ENCODE measurements at places on chromosomes 3 and 15.

DNA sequence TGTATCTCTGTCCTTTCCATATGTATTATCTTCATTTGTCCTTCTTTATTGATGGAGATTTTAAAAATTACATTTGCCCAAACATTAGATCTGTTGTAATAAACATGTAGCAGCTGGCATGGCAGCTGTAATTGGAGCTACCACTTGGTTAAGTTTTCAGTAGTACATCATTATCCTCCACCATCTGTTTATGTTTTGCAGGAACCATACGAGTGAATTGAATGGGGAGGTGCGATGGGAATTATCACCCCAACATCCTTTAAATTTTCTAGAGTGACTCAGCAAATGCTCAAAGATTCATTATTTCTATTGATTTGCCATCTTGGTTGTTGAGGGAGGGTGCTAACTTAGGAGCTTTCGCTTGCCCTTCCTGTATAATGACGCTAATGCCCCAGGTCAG is 32.6 kb upstream of the NOX5 start:
- no peak for DNase-seq

DNA sequence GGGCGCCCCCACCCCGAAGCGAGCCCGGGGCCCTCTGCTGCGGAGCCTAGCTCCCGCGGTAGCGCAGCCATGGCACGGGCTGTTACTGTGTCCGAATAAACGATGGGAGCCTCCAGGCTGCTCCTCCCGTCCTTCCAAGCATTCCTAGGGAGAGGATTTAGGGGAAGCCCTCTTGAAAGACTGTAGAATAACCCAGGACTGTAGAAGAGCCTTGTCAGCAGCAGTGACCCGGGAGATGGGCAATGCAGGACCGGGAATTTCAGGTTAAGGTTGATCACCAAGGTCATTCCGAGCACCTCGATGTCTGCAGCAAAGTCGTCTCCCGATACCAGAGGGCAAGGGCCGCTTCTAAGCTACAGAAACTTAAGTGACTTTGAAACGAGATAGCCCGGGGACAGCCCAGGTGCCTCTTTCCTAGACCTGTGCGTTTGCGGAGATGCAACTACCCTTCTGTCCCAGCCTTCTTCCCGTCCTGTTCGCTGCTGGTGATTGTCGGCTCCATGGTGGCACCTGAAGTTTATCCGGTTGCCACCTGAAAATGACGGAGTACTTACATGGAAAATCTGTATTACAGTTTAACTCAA is 753 bp upstream of the MYO5A start:
- no peak for DNase-seq

DNA sequence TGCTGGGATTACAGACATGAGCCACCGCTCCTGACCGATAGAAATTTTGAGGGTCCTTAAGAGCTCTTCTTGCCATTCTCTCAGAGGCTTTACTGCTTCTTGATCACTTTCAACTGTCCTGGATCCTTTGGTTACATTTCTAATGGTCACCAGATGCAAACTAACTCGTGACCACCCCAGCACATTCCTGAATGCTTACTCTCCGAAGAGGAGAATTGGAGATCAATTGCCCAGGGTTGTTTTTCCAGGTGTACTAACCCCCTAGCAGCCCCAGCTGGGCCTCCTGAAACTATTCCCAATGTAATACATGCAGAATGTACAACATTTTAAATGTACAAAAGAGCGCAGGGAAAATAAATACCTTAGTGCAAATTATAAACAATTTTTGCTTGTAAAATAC is 65.1 kb upstream of the TBL1XR1 start:
- no peak for DNase-seq

- no peak for DNase-seq
Observed at GRCh38 chr3:155219106-155219505, 74.4 kb downstream of the STRIT1 start.

GRCh38 chr3:121075191-121075590 is 167.2 kb downstream of the STXBP5L start:
- no peak for DNase-seq

DNA sequence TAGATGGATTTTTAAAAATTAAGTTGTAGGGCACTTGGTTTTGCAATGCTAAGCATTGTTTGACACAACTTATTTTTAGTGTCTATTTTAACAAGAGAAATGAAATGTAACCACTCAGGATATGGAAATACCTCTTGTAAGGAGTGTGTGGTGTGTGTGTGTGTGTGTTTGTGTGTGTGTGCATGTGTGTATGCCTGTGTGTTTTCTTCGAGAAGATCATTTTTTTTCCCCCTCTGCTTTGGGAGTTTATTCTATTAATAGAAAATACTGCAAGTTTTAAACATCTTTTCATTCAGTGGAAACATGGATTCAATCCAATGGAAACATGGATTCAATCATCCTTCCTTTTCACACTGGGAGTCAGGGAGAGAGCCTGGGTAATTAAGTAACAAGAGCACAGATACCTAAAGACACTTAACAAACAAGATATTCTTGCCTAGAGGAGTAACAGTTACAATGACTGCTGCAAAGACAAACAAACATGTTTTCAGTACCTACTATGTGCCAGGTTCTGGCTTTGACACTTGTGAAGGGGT is 567.2 kb upstream of the TBL1XR1 start:
- DNase-seq = no peak

GRCh38 chr3:5319454-5319853 is 131.9 kb downstream of the EDEM1 start:
- DNase-seq = no peak

DNA sequence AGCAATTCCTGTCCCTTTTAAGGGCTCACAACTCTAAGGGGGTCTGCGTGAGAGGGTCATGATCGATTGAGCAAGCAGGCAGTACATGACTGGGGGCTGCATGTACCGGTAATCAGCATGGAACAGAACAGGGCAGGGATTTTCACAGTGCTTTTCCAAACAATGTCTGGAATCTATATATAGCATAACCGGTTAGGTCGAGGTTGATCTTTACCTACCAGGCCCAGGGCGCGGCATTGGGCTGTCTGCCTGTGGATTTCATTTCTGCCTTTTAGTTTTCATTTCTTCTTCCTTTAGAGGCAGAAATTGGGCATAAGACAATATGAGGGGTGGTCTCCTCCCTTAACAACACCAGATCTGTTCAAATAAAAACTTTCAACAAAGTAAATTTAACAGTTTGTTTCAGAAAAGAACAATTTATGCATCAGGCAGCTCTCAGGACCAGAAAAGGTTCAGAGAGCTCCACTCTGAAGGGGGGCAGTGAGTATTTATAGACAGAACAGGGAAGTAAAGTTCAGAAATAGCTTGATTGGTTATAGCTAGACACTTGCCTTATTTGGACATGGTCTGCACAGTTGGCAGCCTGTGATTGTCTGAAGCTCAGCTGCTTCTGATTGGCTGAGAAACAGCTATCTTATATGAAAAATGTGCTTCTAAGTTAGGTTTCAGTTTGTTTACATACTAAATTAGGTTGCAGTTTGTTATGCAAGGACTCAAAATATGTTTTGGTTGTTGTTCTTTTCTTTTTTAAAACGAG is 17.2 kb upstream of the B4GALT4 start:
- DNase-seq = no peak

DNA sequence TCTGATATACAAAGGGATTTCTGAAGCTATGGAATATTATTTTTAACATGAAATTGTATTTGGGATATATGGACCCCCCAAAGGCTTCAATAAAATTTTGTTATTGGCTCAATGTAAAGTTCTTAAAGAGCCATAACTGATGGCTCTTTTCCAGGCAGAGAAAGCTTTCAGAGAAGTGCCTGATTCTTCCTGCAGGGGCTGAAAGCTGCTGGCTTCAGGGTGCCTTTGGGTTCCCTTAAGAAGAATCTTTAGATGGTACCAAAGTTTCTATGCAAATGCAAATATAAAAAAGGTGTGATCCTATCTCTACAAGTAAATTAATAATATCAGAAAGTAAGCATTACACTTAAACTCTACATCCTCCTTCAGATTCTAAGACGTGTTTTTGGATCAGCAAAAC is 72.6 kb downstream of the NR2F2 start:
- DNase-seq = no peak

DNA sequence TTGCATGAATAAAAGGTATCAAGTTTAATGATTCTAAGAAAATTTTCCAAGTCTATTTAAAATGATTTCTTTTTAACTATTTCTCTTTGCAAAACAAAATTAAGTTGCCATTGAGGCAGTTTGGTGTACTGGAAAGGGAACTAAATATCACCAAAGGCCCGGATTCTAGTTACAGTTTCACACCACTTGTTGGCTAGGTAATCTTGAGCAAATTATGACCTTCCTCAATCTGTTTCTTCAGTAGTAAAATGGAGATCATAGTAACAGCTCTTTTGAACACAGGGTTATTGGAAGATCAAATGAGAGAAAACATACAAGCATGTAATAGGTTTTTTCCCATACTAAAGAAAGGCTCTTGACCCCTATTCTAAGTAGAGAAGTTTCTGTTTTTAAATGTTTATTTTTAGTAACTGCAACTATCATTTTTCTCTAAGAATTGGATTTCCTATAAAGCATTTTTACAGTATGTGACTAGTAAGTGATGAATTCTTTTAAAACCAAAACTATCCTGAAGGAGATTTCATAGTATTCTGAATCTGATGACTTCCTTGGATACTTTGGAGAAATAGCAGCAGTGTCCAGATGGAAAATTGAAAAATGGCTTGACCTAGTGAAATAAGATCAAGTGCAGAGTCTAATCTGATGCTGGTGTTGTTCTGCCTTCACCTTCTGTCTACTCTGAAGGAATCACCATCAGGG is 15.7 kb downstream of the SCAANT1 start:
- DNase-seq = no peak

GRCh38 chr3:69542805-69543429 is 157.0 kb upstream of the FRMD4B start:
- DNase-seq = no peak

DNA sequence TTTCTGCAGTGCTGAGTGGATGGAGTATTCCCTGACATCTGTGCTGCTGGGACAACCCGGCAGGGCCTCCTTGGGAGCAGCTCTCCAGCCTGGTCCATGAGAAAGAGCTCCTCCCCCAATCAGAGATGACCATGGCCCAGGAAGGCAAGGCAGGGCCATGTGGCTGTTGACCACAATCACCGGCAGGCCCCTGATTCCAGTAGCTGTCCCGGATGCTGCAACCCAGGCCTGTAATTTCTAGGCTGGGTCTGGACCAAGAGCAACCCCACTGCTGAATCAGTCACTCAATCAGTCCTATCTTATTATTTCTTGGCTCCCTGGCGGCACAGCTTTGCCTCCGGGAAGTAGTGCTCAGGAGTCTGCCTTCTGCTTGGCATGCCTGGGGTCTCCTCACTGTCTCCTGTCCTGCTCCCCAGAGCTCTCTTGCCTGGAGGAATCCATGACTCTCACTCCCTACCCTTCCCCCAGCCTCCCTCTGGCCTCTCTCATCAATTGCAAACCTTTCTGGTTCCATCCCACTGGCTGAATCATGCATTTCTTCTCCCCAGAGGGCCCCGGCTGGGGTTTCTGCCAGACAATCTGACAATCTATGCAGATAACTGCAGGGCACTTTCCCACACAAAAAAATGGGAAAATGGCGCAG is 32.6 kb upstream of the ITGA11 start:
- DNase-seq = no peak

GRCh38 chr15:51876169-51876568 is 46.7 kb downstream of the TMOD3 start:
- DNase-seq = no peak

GRCh38 chr3:4793311-4793710 is 185.9 kb upstream of the BHLHE40 start:
- DNase-seq = no peak

GRCh38 chr15:38768970-38769369 is 204.4 kb upstream of the RASGRP1 start:
- DNase-seq = no peak

DNA sequence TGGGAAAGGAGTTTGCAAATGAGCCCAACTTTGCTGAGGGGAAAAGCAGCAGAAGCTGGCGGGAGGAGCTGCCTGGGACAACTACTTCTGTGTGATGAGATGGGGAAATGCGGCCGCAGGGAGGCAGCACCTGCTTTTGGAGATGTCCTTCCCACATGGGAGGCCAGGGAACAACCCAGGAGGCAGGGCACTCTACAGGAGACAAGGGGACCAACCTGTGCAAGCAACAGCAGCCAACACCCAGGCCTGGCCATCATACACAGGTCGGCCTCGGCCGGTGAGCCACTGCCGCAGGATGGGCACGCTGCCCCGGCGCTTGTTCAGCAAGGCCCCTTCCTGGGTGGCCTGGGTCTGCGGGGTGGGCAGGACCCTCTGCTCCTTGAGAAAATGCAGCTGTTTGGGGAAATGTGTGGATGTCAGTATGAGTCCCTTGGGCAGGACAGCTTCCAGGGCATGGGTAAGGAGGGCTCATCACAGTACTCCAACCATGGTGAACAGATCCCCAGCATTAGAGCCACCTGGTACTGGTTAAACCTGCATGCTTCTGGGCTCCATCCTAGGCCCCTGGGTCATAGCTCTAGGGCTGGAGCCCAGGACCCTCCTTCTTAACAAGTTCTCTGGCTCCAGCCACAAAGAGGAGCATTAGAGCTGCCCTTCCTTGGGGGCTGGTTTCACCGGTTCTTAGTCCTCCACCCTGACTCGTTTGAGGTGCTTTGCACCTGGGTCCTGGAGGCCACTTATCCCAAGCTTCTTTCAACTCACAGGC is 11.6 kb downstream of the EPB42 start:
- no peak for DNase-seq

DNA sequence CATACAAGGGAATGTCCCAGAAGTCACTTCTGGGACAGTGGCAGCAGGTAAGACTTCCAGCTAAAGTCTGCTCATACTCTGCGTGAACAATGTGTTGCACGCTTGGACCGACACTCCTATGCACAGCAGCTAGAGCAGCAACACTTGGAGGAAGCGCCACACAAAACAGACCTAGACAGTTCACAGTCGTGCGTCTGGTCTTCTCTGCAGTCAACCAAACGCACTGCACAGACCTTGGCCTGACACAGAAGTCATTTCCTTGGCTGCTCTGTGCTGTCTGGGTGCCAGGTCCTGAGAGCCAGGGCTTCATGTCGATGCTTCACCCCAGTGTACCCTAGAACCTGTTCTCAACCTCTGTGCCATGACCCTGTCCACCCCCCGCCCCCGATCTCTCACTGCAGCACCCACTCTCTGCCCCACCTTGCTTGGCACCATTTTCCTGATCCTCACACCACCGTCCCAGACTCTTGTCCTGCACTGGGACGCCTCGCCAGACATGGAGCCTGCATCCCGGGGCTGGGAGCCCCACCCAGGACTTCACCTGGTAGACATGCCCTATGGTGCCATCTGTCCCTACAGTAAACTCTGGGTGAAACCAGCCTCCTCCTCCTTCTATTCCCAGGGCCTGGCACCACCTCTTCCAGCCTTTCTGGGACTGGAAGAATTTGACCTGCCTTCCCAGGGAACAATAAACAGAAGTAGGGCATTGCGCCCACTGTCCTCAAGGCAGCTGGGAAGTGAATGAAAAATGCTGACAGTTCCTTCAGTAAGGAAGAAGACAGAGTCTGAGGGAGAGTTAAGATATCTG is 3.1 kb downstream of the ATP10A start:
- no peak for DNase-seq
